Progenitor cell of endocrine pancreas (in vitro differentiated cells): ENCODE measurements at places on chromosomes 7 and 10. TPM values are rescaled to one million over a fixed set of nuclear protein-coding genes. Genes with fewer than 3 reads are reported as not detected.

- no peak overlapping the region for H3K27ac ChIP-seq
- no peak for DNase-seq
- no peak overlapping the region for H3K4me3 ChIP-seq
- H3K4me1 ChIP-seq = no peaks in the 10 kb centered on the region
Observed at GRCh38 chr7:140526214-140526613, 46.9 kb upstream of the MKRN1 start.

The CDC14C gene
- 0.22 TPM in 1 of 2 replicates, not detected in the other for total RNA-seq

- H3K27me3 ChIP-seq = peaks cover 33% of the 10 kb centered on the region
- H3K4me3 ChIP-seq = no peak overlapping the region
- DNase-seq = no peak
- peaks cover 2% of the 10 kb centered on the region for H3K4me1 ChIP-seq
- no peak overlapping the region for H3K27ac ChIP-seq
- no peaks in the 10 kb centered on the region for H3K36me3 ChIP-seq
Observed at GRCh38 chr7:76261931-76262330, 40.5 kb upstream of the HSPB1 start.

GRCh38 chr7:66731986-66732385 lies 8.5 kb upstream of the RABGEF1 start:
- DNase-seq = no peak
- H3K4me3 ChIP-seq = no peak overlapping the region
- H3K27ac ChIP-seq = no peak overlapping the region
- H3K27me3 ChIP-seq = no peaks in the 10 kb centered on the region
- peaks cover 19% of the 10 kb centered on the region for H3K36me3 ChIP-seq
